ENCODE measurements at places on chromosomes 6 and 20.
A peak's percentile ranks its signal among the peaks of the same experiment; 100 is the strongest.

DNA sequence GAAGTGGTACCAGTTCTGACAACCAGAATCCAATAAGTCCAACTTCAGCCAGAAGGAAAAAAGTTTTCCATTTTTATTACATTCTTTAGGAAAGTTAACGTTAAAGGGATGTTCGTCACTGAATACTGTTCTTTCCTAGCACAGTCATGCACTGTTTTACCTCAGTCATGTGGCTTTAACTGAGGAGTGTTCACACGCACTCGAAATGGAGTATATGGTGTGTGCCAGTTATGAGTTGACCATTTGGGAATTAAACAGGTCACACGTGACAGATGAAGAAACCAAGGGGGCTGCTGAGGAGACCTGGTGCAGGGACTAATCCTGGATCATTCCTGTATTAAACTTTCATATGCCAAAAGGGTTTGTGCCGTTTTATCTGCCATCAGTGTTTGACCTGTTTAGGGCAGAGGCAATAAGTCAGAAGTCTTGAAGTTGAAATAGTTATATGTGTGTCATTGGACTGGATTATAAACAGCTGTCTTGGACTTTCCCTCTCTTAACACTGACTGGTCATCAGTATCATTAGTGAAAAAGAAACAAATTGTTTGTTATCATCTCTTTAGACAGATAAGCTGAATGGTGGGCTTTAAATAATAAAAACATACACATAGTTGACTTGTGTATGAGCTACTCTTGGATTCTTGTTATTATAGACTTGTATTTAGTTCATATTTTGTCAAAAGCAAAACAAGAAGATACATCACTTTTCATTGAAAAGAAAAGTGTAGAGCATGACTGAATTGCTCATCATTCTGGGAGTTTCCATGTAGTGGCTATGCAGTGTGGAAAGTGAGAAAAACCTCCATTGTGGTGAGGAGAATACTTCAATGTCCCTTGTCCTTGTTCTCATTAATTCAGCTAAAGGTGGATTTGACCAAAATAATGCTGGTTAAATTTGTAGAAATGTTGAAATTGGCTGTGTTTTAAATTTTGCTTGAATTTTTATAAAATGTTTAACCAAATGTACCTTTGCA, 123.5 kb upstream of the SAMD5 start:
- no peak for DNase-seq

DNA sequence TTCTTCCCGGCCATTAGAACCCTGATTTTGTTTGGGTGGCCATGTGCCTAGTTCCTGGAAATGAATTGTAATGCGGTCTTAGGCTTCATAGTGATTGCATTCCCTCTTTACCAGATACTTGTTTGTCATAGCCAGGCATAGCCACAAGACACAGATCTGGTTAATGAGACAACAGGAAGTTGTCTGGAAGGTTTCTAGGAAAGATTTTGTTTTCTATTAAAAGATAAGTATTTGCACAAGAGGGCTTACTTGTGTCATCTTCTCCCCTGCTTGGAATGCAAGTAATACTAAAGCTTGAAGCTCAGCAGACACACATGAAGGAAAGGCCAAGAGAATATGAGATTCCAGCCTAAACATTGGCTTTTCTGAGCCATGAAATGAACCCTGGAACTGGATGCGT, 12.9 kb downstream of the FARS2 start:
- DNase-seq = no peak

- DNase-seq = peak; percentile 48
These were observed 621 bp downstream of the NOL7 start for GRCh38 chr6:13615792-13616120.

- no peak for DNase-seq
These were observed at the start of gene ISM1 for GRCh38 chr20:13220904-13221297. TSS of gene ISM1 (plus strand) at chr20:13221274. CDS start at chr20:13221777, 503 bp downstream.

DNA sequence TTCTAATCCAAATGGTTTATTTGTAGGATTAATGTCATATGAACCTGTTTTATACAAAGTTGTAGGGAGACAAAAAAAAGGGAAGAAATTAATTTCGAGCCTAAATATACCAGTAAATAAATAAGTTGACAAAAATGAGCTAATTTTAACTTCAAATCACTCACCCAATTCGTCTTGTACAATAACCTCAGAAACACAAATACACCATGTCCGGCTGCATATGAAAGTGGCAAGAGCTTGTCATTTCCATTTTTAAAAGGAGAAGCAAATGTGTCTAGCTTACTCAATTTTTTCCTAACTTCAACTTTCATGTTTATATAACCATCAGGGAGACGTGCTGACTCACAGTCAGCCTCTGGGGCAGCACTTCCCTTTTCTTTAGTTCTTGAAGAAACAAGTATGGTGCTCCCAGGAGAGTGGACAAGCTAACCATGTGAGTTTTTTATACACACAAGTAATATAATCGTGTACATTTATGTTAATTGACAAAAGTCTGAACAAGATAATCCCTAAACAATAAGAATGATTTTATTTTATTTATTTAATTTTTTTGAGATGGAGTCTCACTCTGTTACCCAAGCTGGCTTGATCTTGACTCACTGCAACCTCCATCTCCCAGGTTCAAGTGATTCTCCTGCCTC, 55.5 kb upstream of the SGK1 start:
- DNase-seq = peak; percentile 90

- no peak for DNase-seq
These were observed 75.1 kb upstream of the AFDN start for GRCh38 chr6:167751579-167752115.

DNA sequence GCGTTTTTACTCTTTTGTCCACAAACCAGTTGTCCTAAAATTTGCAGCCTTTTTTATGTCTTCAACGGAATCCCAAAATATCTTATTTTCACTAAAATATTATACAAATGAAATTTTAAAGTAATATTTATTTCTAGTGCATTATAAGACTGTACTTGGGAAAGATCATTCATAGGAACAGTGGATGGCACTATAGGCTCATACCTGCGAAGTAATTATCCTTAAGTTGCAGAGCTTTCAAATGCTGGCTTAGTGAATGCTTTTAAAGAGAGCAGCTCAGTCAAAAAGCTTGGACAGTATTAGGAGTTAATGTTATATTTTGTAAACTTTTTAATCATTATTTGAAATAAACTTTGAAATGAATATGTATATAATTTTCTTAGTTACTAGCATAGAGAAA, 254.9 kb downstream of the CDKAL1 start:
- peak; percentile 17 for DNase-seq

DNA sequence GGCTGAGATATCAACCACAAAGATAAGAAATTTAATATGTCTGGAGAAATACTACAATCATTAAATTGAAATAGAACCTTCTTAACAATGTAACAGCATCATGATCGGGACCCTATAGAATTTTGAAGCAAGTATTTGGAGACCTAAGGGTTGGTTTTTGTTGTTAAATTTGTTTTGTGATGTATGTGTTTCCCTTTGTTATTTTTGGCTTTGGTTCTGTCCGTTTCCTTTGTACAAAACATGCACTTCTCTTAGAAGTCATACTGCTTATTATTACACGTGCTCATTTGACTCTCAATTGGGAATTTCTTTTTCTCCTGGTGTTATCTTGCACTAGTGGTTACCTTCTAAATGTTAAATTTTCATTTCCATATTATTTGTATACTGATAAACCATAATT, 4.0 kb upstream of the PLN start:
- DNase-seq = no peak

DNA sequence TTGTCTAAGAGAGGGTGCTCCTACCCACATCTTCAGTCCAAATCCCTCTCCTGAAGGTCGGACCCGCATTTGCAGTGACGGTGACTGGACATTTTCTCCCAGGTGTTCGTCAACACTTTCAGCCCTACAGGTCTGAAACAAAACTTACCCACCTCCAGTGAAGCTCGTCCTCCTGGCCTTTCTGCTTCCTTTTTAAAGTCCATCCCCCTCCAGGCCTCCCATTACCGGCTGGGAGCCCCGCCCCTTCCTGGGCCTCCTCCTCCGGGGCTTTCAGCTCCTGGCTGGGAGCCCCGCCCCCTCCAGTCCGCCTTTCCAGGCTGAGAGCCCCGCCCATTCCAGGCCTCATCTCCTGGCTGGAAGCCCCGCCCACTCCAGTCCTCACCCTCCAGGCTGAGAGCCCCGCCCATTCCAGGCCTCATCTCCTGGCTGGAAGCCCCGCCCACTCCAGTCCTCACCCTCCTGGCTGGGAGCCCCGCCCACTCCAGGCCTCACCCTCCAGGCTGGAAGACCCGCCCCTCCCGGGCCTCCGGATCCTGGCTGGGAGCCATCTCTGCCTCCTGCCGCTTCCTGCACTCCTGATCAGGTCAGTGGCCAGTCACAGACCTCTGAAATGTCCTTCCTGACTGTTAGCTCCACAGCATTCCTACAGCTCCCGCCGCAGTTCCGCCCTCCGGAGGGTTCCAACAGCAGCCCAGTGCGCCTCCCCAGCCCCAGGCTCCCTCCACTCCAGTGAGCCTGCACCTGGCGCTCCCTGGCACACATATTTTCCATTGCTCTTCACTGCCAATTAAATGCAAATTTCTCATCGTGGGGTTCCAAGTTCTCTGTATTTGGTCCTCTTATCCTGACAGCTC, 98.5 kb downstream of the LY86 start:
- DNase-seq = no peak
